ENCODE measurements at places on chromosomes 2 and 18.

DNA sequence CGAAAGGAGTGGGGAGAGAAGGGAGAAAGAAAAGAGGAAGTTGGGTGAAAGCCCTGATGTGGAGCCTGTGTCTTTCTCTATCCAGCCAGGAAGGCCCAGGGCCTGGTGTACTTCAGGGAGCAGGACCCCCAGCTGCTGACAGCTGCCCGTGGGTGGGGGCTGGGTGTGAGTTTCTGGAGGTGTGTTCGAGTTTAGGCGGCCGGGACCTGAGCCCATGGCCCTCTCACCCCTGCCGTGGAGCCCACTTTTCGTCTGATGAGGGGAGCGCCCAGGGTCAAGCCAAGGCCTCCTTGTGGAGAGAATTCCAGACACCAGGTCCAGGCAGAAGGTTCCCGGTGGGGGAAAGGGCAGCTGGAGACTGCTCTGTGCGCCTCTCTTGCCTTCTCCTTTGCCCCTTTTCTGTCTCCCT, 2.2 kb downstream of the SIX3 start:
- DNase-seq = no peak

DNA sequence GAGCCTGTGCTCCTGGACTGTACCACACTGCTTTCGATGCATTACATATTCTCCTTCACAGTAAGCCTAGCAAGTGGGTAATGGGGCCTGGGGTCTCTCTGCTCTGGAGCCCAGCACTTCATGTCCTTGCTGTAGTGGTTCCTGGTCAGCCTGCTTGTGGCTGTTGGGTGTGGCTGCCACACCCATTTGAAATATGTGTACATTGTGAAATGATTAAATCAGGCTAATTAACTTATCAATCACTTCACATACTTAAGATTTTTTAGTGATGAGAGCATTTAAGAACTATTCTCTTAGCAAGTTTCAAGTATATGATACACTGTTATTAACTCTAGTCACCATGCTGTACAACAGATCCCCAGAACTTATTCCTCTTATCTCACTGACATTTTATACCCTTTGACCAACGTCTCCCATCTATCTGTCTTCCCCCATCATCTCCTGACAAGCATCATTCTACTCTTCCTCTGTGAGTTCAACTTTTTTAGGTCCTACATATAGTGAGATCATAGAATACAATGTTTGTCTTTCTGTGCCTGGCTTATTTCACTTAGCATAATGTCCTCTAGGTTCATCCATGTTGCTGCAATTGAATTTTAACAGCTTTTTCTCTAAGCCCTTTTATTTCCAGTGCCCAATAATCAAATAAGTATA, 92.1 kb downstream of the LYPD6 start:
- peak; percentile 57 for DNase-seq

DNA sequence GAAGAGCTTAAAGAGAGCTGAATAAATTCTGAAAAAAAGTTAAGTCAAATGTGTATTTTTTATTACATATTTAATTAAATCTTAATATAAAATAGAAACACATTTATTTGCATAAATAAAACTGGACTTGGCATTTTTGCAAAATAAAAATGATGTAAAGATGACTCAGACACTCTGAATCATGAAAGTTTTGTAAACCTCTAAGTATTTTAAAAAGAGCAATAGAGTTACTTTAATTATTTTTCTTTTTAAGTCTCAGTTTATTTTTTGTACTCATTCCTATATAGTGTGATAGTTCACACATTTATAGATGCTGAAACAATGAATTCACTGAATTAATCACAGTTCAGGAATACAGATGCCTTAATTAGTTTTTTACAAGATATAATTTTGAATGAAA, 109.9 kb upstream of the DTNA start:
- no peak for DNase-seq

- DNase-seq = no peak
Measured at GRCh38 chr2:96498021-96498431, 7.1 kb downstream of the NEURL3 start.

GRCh38 chr2:239852272-239852671, 172.9 kb downstream of the NDUFA10 start:
- DNase-seq = no peak

- no peak for DNase-seq
Measured at GRCh38 chr18:62418258-62418657, 93.1 kb downstream of the TNFRSF11A start.

- no peak for DNase-seq
Measured at GRCh38 chr2:217064234-217065011, 204.6 kb upstream of the TNP1 start.

DNA sequence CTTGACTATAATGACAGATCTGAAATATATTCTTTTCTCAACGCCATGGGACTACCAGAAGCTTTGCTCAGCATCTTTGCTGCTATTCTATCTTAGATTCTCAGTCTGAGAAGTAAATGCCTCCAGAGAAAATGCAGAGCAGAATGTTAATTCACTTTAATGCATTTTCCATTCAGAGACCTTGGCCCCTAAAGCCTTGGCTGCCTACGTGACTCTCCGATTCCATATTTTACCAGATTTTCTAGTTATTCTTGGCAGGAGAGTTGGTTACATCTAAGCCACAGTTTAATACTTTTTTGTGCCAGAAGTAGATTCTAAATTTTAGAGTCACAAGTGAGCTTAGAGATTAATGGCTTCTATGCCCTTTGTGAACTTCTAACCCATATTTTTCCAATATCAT, 837.1 kb upstream of the POU3F3 start:
- no peak for DNase-seq
